Endothelial cell (in vitro differentiated cells): ENCODE measurements at places on chromosomes 4 and X.

DNA sequence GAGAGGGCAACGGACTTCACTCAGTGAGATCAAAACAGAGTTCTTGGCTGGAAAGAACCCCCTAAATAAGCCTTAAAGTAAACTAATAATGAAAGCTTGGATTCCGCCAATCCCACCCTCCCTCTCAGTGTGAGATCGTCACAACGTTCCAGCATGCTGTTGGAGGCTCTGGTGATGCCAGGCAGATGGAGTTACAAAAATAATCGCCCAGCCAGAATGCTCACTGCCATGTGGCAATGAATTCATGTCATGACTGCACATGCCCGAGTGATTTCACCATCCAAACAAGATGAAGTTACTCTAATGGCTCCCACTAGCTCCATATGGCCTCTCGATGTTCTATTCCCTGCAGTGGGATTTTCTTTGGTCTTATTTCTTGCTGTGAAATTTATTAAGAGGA lies 248.0 kb downstream of the SPATA18 start:
- no peak for DNase-seq

GRCh38 chr4:85905761-85906160 lies 430.8 kb downstream of the ARHGAP24 start:
- no peak for DNase-seq

DNA sequence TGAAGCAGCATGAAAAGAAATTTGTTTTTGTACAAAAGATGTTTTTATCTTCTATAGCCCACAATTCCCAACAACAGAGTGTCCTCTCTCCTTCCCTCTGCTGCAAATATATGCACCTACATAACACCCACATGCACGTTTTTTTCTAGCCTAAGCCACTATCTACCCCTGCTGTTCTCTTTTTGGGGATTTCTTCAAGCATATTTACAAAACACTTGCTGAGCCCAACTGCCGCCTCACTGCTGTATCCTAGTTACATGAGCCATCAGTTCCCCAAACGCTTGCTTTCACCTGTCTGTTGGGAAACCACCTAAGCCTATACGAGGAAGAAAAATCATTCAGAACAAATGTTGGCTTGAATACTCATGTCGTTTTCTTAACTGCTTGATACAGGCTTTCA lies 127.2 kb downstream of the CHRNA9 start:
- DNase-seq, result no peak

DNA sequence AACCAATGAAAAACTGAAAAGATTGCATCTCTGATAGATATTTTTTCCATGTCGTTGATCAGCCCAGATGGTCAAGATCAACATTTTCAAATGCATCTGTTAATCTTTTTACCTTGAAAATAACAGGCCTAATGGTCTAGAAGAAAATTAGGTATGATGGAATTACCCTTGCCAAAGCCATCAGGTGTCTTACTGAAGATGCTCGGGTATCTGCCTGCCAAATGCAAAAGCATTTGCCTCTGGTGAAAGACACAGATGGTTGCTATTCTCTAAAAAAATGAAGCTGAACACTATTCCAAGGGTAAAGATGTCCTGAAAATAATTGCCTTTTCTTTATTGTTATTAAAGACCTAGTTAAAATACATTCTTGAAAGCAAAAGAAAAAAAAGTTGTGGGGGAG lies 126.0 kb downstream of the FNIP2 start:
- DNase-seq, result no peak

GRCh38 chr4:26731351-26732035 lies 129.1 kb upstream of the STIM2 start:
- no peak for DNase-seq
